ENCODE measurements at places on chromosomes 5 and 9. TPM values are rescaled to one million over a fixed set of nuclear protein-coding genes. Genes with fewer than 3 reads are reported as not detected.
A peak's percentile ranks its signal among the peaks of the same experiment; 100 is the strongest.

IL17B gene
- polyA plus RNA-seq = not detected

C9orf40 gene
- polyA plus RNA-seq = 1.5 TPM

GRCh38 chr5:81297531-81297930 lies 3.9 kb upstream of the ZCCHC9 start:
- H3K27me3 ChIP-seq = no peaks in the 10 kb centered on the region
- H3K27ac ChIP-seq = no peak overlapping the region
- H3K4me1 ChIP-seq = peaks cover 24% of the 10 kb centered on the region
- H3K36me3 ChIP-seq = no peaks in the 10 kb centered on the region
- H3K4me3 ChIP-seq = no peak overlapping the region

- no peak overlapping the region for H3K4me3 ChIP-seq
- H3K27ac ChIP-seq = no peak overlapping the region
- peaks cover 15% of the 10 kb centered on the region for H3K4me1 ChIP-seq
- DNase-seq = no peak
Measured at GRCh38 chr5:57832875-57833274, 350.3 kb upstream of the ACTBL2 start.

DNA sequence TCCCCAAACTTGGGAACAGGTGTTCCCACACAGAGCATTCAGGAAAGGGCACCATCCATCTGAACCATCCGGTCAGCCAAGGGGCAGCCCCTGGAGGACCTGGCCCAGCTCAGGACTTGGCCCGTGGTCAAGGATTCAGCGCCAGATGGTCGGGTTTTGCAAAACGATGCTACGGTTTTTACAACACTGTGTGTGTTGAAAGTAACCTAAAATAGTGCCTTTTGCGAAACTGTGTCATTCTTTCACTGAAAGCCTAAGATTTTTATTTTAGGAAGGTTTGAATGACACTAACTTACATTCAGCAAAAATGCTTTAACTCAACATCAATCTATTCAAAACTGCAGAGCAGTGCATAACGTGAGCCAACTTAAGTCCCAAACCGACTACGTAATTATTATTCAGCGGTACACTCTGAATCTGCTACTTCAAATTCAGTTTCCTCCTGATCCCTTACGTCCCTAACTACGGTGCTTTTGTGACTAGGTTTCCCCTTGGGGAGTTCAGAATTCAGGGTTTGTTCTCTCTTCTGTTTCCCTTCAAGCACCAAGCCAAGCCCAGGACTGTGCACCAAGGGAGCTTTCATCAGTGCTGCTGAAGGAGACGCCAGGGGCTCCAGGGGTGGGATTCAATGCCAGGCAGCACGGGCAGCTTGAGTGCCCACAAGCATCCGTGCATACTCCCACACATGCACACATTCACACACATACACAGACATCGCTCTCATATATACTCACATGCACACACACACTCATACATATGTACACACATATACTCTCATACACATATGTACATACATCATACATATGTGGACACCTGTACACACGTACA lies 25.8 kb downstream of the LPCAT1 start:
- H3K4me3 ChIP-seq = no peak overlapping the region
- H3K36me3 ChIP-seq = no peaks in the 10 kb centered on the region
- H3K27me3 ChIP-seq = no peaks in the 10 kb centered on the region
- H3K4me1 ChIP-seq = no peaks in the 10 kb centered on the region
- DNase-seq = no peak

DNA sequence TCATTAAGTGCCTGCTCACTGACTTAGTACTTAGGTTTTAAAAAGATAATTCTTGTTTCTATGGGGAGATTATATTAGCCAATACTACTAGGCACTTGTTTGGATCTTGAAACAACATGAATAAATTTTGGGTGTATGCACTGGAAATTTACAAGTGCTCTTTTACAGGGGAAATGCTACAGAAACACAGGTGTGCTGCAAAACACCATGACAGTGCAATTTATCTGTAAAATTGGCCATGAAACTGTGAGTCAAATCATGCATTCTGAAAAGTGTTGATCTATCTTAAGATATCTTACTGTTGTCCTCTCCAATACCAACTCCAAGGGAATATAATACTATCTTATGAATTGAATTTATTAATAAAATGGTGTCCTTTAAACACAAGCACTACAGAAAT lies 12.1 kb upstream of the PCDHB1 start:
- DNase-seq = no peak
- no peaks in the 10 kb centered on the region for H3K4me1 ChIP-seq
- H3K27ac ChIP-seq = no peak overlapping the region

GRCh38 chr5:1673042-1673677 lies 126.5 kb downstream of the MRPL36 start:
- no peaks in the 10 kb centered on the region for H3K4me1 ChIP-seq
- no peaks in the 10 kb centered on the region for H3K36me3 ChIP-seq
- H3K27ac ChIP-seq = no peak overlapping the region
- H3K4me3 ChIP-seq = no peak overlapping the region
- no peaks in the 10 kb centered on the region for H3K27me3 ChIP-seq

- H3K27me3 ChIP-seq = peaks cover 18% of the 10 kb centered on the region
- no peak overlapping the region for H3K4me3 ChIP-seq
- H3K36me3 ChIP-seq = no peaks in the 10 kb centered on the region
- DNase-seq = peak; percentile 51
Measured at GRCh38 chr9:124008694-124009530, 2.7 kb upstream of the LHX2 start.

GRCh38 chr5:113278976-113279375 lies 155.8 kb downstream of the TSSK1B start:
- H3K36me3 ChIP-seq = no peaks in the 10 kb centered on the region
- H3K27me3 ChIP-seq = no peaks in the 10 kb centered on the region
- no peaks in the 10 kb centered on the region for H3K4me1 ChIP-seq
- no peak overlapping the region for H3K4me3 ChIP-seq
- H3K27ac ChIP-seq = no peak overlapping the region
- DNase-seq = no peak

GRCh38 chr5:170497311-170498038 lies 6.3 kb upstream of the KCNIP1 start:
- no peaks in the 10 kb centered on the region for H3K4me1 ChIP-seq
- no peak for DNase-seq
- no peaks in the 10 kb centered on the region for H3K27me3 ChIP-seq
- no peak overlapping the region for H3K4me3 ChIP-seq
- H3K27ac ChIP-seq = no peak overlapping the region

DNA sequence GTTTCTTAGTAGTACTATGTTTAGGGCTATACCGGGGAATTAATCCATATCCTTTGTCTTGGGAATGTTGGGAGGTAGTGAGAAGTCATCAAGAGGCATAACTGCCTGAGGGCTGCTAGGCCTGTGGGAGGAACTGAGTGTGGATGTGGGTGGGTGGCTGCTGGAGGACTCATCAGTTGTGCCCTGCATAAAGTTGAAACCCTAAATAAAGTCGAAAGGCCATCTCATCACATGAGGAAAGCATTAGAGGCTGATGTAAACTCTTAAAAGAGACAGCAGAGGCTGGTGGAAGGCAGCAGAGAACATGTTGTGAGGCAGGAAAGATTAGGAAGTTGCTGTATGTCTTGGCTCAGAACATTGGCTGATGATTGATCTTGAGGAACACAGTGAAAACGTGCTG lies 143.8 kb downstream of the MAST4 start:
- H3K27me3 ChIP-seq = no peaks in the 10 kb centered on the region
- H3K4me3 ChIP-seq = no peak overlapping the region
- no peaks in the 10 kb centered on the region for H3K36me3 ChIP-seq
- H3K27ac ChIP-seq = no peak overlapping the region

GRCh38 chr5:133049726-133050048 lies 2.1 kb upstream of the HSPA4 start:
- H3K36me3 ChIP-seq = no peaks in the 10 kb centered on the region
- H3K4me3 ChIP-seq = no peak overlapping the region
- no peak overlapping the region for H3K27ac ChIP-seq
- H3K4me1 ChIP-seq = peaks cover 13% of the 10 kb centered on the region
- H3K27me3 ChIP-seq = no peaks in the 10 kb centered on the region

DNA sequence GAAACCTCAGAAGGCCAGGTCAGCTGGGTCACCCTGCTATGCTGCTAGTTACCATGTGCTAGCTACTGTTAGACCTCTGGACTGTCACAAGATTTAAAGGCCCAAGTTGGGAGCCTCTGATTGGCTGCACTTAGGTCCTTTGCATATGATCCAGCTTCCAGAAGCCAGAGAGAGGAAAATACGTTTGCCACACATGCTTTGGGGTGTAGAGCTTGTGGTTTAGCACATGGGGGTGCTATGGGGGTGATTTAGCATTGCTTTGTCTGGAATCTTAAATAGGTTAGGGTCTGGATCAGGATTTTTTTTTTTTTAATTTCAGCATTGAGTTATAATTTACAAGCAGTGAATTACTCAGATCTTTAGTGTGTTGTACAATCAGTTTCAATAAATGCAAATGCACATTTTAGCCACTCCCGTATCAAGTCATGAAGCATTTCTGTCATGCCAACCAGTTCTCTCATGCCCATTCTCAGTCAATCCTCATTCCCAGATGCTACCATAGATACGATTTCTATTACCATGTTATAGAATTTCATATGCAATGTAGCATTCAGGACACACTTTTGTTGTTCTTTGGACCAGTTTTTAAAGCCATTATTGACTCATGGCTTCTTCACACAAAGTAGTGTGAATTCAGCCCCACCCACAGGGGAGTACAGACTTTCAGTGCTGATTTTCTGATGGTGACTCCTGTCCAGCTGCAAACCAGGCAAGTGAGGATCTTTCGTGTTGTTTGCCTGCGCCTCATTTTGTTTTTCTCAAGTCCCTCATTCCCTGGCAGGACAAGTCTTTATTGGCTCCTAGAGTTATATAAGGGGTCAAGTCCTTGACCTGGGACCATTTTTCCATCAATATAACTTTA lies 250.4 kb downstream of the LRRC70 start:
- no peak for DNase-seq
- H3K4me3 ChIP-seq = no peak overlapping the region
- no peaks in the 10 kb centered on the region for H3K27me3 ChIP-seq
- H3K27ac ChIP-seq = no peak overlapping the region

- H3K36me3 ChIP-seq = no peaks in the 10 kb centered on the region
- H3K4me3 ChIP-seq = no peak overlapping the region
- DNase-seq = no peak
- H3K27me3 ChIP-seq = no peaks in the 10 kb centered on the region
- no peaks in the 10 kb centered on the region for H3K4me1 ChIP-seq
Measured at GRCh38 chr9:92974161-92974661, 26.9 kb downstream of the FGD3 start.

Data from pancreas (tissue), 10 donors.